ENCODE measurements at places on chromosomes 11 and 22. TPM values are rescaled to one million over a fixed set of nuclear protein-coding genes. Genes with fewer than 3 reads are reported as not detected.

DNA sequence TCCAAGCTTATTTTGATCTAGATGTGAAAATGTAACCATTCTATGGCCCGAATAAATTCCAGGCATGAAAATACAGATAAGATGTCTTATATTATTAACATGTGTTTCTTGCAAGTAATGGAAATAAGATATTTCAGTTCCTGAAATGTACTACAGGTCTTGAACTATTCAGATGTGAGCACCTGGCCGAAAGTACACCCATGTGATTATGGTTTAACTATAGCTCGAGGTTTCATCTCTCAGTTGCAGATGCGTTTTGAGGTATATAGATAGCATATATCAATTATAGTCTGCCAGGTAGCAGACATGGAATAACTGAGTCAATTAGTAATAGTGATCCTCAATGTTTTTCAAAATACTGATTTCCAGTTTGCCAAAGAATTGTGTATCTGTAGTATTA is 68.3 kb downstream of the DDIAS start:
- DNase-seq, result no peak

DNA sequence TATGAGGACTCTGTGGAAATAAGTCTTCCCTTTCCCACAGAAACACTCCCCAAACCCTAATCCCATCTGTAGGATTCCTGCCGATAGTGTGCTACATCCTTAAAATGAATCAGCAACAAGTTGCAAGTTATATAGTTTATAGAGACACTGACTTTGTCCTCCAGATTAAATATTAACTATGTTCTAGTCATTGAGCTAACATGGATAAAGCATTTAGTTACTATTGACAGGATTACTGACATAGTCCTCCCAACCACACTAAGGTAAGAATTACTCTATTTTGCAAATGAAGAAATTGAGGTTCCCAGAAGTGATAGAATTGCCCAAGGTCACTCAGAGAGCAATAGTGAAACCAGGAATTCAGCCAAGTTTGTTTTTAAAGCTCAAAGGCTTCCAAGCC is 1.9 kb downstream of the OR52M1 start:
- DNase-seq, result no peak

GRCh38 chr11:45458269-45458668 is 172.1 kb upstream of the SYT13 start:
- DNase-seq, result no peak

- no peak for DNase-seq
Observed at GRCh38 chr11:92675303-92675702, 294.1 kb upstream of the MTNR1B start.

GRCh38 chr11:72228844-72229231 is 4.3 kb downstream of the INPPL1 start:
- DNase-seq, result no peak

DNA sequence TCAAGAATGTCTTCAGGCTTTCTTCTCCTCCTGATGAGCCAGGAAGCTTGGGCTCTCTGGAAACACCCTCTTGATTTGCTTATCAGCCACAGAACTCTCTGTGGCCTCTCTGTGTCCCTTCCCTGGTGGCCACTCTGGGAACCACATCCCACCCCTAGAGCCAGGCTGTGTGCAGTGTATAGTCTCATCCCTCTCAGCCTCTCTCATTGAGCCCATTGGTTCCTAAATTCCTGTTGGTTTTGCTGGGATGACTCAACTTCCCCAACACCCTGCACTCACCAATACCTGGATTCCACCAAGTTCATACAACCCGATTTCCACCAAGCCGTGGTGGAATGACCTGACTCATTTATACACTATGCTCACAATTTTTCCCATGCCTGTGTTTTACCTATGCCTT is 5.2 kb downstream of the IRAG1 start:
- DNase-seq, result peak; percentile 33

DNA sequence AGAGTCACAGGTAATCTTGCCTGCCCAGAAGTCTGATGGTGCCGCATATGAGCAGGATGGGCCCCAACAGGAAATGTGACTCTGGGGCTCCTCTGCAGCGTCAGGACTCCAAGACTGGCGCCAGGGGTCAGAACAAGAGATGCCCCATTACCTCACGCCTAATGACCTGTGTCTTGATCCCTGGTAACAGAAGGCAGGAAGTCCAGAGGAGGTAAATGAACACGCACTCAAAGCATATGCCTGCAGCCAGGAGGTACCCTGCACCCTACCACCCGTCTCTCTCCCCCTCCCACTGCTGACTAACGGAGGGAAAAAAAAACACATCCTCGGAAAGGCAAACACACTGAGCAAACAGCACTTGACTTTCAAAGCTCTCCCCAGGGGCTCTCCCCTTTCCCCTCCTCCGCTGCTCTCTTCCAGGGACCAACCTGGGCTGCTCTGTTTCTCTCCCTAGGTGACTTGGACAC is 37.3 kb downstream of the ABCC8 start:
- no peak for DNase-seq

GRCh38 chr11:76243193-76243956 is 37.1 kb upstream of the WNT11 start:
- no peak for DNase-seq

DNA sequence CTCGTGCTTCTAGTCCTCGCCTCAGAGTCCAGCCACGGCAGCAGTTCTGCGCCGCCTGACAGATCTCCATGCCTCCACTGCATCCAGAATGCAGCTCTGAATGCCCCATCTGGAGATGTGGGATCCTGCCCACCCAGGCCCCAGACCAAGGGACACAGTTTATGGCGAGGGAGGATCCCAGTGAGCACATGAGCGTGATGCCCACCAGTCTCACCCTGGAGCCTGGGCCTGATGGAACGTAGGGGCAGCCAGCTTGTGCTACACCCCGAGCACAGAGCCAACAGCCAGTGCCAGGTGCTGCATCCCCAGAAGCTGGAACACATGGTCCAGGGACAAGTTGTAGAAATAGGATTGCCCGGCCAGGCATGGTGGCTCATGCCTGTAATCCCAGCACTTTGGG is 10.4 kb downstream of the IGLL1 start:
- DNase-seq, result no peak

The CDCA5 gene
- 41.7 TPM for total RNA-seq

The PLA2G6 gene
- 6.8 TPM for total RNA-seq

The OR52H1 gene
- not detected for total RNA-seq

The TP53I11 gene
- 10.2 TPM for total RNA-seq

The LRRC4C gene
- not detected for total RNA-seq
